ENCODE measurements at places on chromosomes 6 and 20. TPM values are rescaled to one million over a fixed set of nuclear protein-coding genes. Genes with fewer than 3 reads are reported as not detected.

Gene NFATC2
- total RNA-seq: 0.19 TPM

Gene TTLL9
- 0.34 TPM for total RNA-seq

Gene ZDHHC14
- total RNA-seq: 7.1 TPM

Gene HDGFL1
- not detected for total RNA-seq

Gene CHRNA4
- not detected for total RNA-seq

Gene OR2H2
- total RNA-seq: not detected

Gene PSORS1C2
- not detected for total RNA-seq

- H3K4me1 ChIP-seq: peaks cover 10% of the 10 kb centered on the region
- H3K27ac ChIP-seq: no peak overlapping the region
- no peak overlapping the region for H3K4me3 ChIP-seq
- no peaks in the 10 kb centered on the region for H3K27me3 ChIP-seq
- no peak for DNase-seq
These were observed 103.9 kb downstream of the IPCEF1 start for GRCh38 chr6:154252678-154253077.

DNA sequence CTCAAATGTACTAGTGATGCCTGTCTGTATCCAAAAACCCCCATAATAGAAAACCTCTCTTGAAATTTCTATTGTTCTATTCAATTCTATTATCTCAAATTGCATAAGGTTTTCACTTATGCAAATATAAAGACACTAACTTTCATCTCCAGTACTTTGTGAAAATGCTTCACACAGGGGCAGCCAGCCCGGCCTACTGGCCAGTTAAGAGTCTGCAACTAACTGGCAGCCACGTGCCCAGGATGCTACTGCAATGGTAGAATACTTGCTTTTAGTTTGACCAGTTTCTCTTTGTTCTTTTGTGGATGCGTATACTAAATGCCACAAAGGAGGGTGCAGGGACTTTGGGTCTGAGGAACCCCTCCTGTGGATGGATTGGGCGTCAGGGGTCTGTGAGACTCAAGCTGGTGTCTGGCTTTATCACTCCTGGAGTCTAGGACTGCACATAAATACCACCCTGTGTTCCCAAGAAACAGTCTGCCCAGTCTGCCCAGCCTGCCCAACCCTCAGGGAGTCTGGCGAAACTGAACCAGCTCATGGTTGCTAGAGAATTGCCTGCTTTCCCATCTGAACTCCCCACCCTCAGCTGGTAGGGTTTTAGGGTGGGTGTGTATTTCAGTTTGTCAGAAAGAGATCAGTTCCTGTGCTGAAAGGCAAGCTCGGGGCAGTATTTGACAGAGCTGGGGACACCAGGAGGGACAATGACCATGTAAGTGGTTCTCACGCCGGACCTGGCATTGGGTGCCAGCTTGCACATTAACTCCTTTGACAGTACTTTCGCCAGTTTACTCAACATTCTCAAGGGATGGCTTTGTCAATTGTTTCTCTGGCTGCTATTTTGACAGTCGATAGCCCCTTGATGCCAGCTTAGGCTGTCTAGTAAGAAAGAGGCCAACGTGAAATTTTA lies 558.2 kb upstream of the JAG1 start:
- no peaks in the 10 kb centered on the region for H3K27me3 ChIP-seq
- no peak overlapping the region for H3K4me3 ChIP-seq
- H3K27ac ChIP-seq: no peak overlapping the region

- H3K36me3 ChIP-seq: no peaks in the 10 kb centered on the region
- no peak overlapping the region for H3K4me3 ChIP-seq
- H3K27ac ChIP-seq: no peak overlapping the region
- DNase-seq: no peak
- peaks cover 3% of the 10 kb centered on the region for H3K4me1 ChIP-seq
These were observed 83.9 kb downstream of the DLL1 start for GRCh38 chr6:170206851-170207431.

GRCh38 chr6:131765081-131765803 lies 42.6 kb upstream of the ENPP1 start:
- H3K27me3 ChIP-seq: no peaks in the 10 kb centered on the region
- DNase-seq: peak; percentile 3
- H3K4me1 ChIP-seq: no peaks in the 10 kb centered on the region
- no peaks in the 10 kb centered on the region for H3K36me3 ChIP-seq
- H3K4me3 ChIP-seq: no peak overlapping the region
- H3K27ac ChIP-seq: no peak overlapping the region

- DNase-seq: no peak
- H3K27me3 ChIP-seq: no peaks in the 10 kb centered on the region
- H3K4me3 ChIP-seq: no peak overlapping the region
- H3K36me3 ChIP-seq: no peaks in the 10 kb centered on the region
- H3K4me1 ChIP-seq: no peaks in the 10 kb centered on the region
These were observed 187.7 kb upstream of the MYLIP start for GRCh38 chr6:15941168-15941567.

GRCh38 chr20:60268491-60268890 lies 310.3 kb downstream of the CDH26 start:
- no peaks in the 10 kb centered on the region for H3K27me3 ChIP-seq
- H3K4me3 ChIP-seq: no peak overlapping the region
- no peaks in the 10 kb centered on the region for H3K36me3 ChIP-seq
- no peaks in the 10 kb centered on the region for H3K4me1 ChIP-seq
- H3K27ac ChIP-seq: no peak overlapping the region

DNA sequence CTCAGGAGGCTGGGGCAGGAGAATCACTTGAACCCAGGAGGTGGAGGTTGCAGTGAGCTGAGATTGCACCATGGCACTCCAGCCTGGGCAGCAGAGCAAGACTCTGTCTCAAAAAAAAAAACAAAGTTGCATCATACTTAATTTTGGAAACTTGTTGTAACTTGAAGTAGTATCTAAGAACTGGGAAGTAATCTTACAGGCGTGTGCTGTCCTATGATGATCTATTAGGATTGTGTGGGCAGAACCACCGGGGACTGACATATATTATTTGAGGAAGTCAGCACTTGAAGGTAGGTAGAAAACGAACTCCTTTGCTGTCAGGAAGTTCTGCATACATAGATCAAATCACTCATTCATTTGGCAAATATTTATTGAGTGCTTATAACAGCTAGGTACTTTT lies 188.5 kb downstream of the ZNF217 start:
- H3K27ac ChIP-seq: no peak overlapping the region
- peaks cover 8% of the 10 kb centered on the region for H3K4me1 ChIP-seq
- H3K36me3 ChIP-seq: no peaks in the 10 kb centered on the region
- DNase-seq: no peak

DNA sequence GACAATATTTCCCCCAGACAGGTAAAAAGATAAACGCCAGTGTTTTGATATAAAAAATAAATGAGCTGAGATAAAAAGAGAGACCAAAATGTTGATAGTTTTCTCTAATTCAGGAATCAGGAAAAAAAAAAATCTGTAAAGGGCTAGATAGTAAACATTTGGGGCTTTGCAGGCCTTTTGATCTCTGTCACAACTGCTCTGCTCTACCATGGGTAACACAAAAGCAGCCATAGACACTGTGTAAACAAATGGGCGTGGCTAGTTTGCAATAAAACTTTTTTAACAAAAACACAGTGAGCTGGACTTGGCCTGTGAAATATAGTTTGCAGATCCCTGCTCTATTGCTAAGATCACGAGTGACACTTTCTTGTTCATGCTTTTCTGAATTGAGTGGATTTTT lies 219.1 kb upstream of the STXBP5 start:
- DNase-seq: peak; percentile 11
- no peak overlapping the region for H3K4me3 ChIP-seq
- no peaks in the 10 kb centered on the region for H3K36me3 ChIP-seq
- no peaks in the 10 kb centered on the region for H3K4me1 ChIP-seq
- no peak overlapping the region for H3K27ac ChIP-seq

GRCh38 chr6:163243083-163243482 lies 171.4 kb upstream of the QKI start:
- H3K27me3 ChIP-seq: no peaks in the 10 kb centered on the region
- no peak overlapping the region for H3K4me3 ChIP-seq
- DNase-seq: no peak
- H3K36me3 ChIP-seq: no peaks in the 10 kb centered on the region
- H3K4me1 ChIP-seq: peaks cover 6% of the 10 kb centered on the region

DNA sequence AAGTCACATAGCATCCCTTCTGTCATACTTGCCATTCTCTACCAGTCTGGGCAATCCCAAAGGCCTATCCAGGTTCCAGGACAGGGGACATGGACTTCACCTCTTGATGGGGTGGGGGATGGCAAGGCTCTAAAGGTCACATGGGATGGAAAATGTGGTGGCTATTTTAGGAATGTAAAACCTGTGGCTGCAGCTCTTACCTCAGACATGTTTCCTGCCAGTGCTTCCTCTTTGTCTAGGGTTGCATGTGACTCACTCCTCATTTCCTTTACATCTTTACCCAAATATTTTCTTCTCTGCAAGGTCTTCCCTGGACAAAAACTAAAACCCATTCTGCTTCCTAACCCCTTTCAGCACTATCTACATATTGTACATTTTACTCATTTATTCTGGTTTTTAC lies 135.7 kb downstream of the BTBD3 start:
- no peak overlapping the region for H3K4me3 ChIP-seq
- peaks cover 13% of the 10 kb centered on the region for H3K4me1 ChIP-seq
- H3K36me3 ChIP-seq: no peaks in the 10 kb centered on the region
- no peak overlapping the region for H3K27ac ChIP-seq

DNA sequence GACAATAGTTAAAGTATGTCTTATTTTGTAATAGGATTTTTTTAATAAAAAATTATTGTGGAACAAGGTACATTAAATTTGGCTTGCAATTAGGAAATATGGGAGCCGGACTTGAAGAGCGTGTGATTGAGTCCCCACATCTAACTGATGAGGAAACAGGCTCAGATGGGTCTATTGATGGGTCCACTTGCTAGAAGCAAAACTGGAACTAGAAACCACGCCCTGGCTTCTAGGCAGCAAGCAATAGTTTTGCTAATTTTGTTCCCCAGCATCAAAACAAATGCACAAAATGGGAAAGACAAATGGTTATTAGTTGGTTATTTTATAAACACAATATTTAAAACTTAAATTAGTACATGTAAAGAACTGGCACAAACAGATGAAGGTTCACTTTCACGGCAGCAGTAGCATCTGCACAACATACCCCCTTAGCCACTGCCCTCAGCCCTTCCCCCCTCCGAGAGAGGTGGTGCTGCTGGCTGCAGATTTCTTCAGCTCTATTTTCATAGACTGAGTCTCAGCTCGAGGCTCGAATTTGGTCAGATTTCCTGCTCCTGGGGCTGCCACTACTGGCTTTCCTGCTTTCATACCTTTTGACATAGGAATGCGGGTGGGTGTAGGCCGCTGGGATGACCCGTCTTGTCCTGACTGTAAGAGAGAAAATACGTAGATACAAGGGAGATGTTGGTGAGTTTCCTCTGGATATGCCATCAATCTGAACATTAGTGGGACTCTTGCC lies 23.8 kb upstream of the TMEM30A start:
- H3K27me3 ChIP-seq: no peaks in the 10 kb centered on the region
- peaks cover 14% of the 10 kb centered on the region for H3K4me1 ChIP-seq
- H3K4me3 ChIP-seq: no peak overlapping the region
- no peak overlapping the region for H3K27ac ChIP-seq
- no peak for DNase-seq

Data from neural progenitor cell (in vitro differentiated cells).